GM23338 (cell line): ENCODE measurements at places on chromosomes 2 and 18. TPM values are rescaled to one million over a fixed set of nuclear protein-coding genes. Genes with fewer than 3 reads are reported as not detected.

Gene BOLL
- 0.04 TPM in 1 of 2 replicates, not detected in the other for total RNA-seq

Gene ANKRD62
- total RNA-seq: not detected in 2 replicates

Gene LOXHD1
- total RNA-seq: 0.16 and 0.17 TPM in 2 replicates

Gene COMMD1
- total RNA-seq: 19.1 and 54.9 TPM in 2 replicates

Gene COL5A2
- total RNA-seq: 19.7 and 20.2 TPM in 2 replicates

Gene ANKRD30BL
- total RNA-seq: 0.17 and 0.62 TPM in 2 replicates

Gene SCN2A
- 0.52 and 0.82 TPM in 2 replicates for total RNA-seq

Gene CCDC85A
- 0.24 and 0.47 TPM in 2 replicates for total RNA-seq

Gene MEP1B
- not detected in 2 replicates for total RNA-seq

Gene PLA2R1
- 0.78 and 1.2 TPM in 2 replicates for total RNA-seq

Gene HMSD
- total RNA-seq: 0.54 and 2.6 TPM in 2 replicates

Gene MC5R
- 0.54 TPM in 1 of 2 replicates, not detected in the other for total RNA-seq

Gene NEUROD1
- total RNA-seq: not detected in 2 replicates

Gene MYCN
- 145 and 161 TPM in 2 replicates for total RNA-seq

Gene MTLN
- total RNA-seq: 34.1 and 40.2 TPM in 2 replicates

Gene GPR155
- total RNA-seq: 0.58 and 1.3 TPM in 2 replicates

Gene TTC39C
- 108 and 136 TPM in 2 replicates for total RNA-seq

Gene HOXD9
- total RNA-seq: not detected in 2 replicates

Gene MATN3
- 6.4 and 7.0 TPM in 2 replicates for total RNA-seq

Gene SLC25A52
- total RNA-seq: not detected in 2 replicates

Gene DSG1
- total RNA-seq: 0.04 TPM in 1 of 2 replicates, not detected in the other

Gene ICOS
- not detected in 2 replicates for total RNA-seq

Gene PXDN
- total RNA-seq: 216 and 225 TPM in 2 replicates

Gene ADRA2B
- total RNA-seq: 5.9 and 7.9 TPM in 2 replicates

Gene FBXO48
- total RNA-seq: 1.1 and 1.3 TPM in 2 replicates

Gene MAP4K3
- 80.9 and 90.7 TPM in 2 replicates for total RNA-seq

Gene CYTIP
- not detected in 2 replicates for total RNA-seq

Gene HOXD1
- total RNA-seq: 0.39 TPM in 1 of 2 replicates, not detected in the other

Gene GKN1
- not detected in 2 replicates for total RNA-seq

Gene PARD3B
- total RNA-seq: 3.3 and 3.5 TPM in 2 replicates

Gene ZNG1B
- 42.5 and 47.1 TPM in 2 replicates for total RNA-seq

Gene ALPP
- 0.28 and 0.31 TPM in 2 replicates for total RNA-seq

Gene LDLRAD4
- total RNA-seq: 1.0 and 1.9 TPM in 2 replicates

Gene PDE11A
- total RNA-seq: 0.73 and 1.7 TPM in 2 replicates

Gene DNER
- 7.1 and 8.8 TPM in 2 replicates for total RNA-seq

Gene TNFAIP6
- 2.9 and 3.2 TPM in 2 replicates for total RNA-seq
